ENCODE measurements at places on chromosomes 2 and 18.

DNA sequence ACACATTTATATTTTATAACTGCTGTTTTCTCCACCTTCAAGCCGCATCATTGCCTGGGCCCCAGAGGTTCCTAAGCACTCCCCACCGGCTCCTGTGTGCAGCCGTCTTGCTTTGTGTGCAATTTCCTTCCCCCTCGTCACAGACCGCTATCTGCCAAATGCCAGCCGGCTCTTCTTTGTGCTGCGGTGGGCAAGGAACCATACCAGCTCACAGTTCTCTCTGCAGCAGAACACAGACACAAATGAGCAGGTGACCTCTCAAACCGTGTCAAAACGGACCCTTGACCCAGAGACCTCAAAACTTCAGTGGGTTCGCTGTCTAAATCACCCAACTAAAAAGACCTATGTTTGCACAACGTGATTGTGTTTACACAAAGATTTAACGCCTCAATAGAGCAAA lies 58.2 kb downstream of the KLF7 start:
- DNase-seq = peak; percentile 33

- DNase-seq = no peak
Measured at GRCh38 chr18:25256439-25256838, 95.5 kb downstream of the ZNF521 start.

GRCh38 chr18:23232331-23232730 lies 97.0 kb downstream of the CABLES1 start:
- no peak for DNase-seq

DNA sequence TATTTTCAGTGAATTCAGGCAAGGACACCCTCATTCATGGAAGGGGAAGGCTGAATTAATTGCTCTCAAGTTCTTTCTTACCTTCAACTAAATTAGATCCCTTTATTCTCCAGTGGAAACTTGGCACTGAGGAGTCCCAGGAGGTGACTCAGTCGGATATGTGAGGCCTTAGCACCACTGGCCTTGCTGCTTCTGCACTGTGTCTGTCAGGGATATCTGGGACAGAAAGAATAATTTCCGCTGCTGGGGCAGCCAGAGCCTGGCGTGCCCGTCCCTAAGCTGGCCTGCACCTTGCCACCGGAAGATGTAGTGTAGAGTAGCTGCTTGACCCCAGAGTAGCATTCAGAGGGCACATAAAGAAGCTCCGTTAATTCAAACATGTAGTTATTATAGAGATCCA lies 53.4 kb downstream of the LIMS1 start:
- peak; percentile 93 for DNase-seq

- peak; percentile 25 for DNase-seq
Measured at GRCh38 chr2:167191588-167191987, 303.3 kb downstream of the XIRP2 start.

DNA sequence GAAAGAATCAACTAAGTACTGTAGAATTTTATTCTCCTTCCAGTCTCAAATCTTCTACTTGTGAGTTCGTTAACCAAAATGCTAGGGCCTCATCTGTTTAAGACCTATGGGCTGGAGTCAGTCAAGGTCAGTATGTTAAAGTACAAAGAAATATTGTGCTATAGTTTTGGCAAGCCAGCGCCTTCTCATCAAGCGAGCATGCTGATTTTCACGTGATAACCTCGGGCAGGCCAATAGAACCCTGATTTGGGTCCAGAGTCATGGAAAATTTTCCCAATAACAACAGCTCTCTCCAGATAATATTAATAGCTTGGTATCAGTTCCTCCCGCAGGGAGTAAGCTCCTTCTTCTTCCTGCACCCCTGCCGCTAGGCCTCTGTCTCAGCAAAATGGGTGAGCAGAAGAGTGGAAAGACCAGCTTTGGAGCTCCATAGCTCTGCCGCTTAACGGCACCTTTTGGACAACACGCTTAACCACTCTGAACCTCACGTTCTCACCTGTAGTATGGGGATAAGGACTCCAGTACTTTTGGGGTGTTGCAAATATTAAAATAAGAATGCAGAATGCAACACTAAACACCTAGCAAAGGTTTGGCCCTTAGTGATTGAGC lies 11.7 kb downstream of the CABLES1 start:
- no peak for DNase-seq

GRCh38 chr2:33660416-33661123 lies 61.5 kb upstream of the FAM98A start:
- peak; percentile 20 for DNase-seq

- no peak for DNase-seq
Measured at GRCh38 chr2:231573096-231573495, 19.6 kb upstream of the TEX44 start.

- DNase-seq = no peak
Measured at GRCh38 chr2:11655495-11655894, 14.5 kb downstream of the NTSR2 start.

GRCh38 chr18:27366151-27366550 lies 181.0 kb upstream of the CHST9 start:
- no peak for DNase-seq

DNA sequence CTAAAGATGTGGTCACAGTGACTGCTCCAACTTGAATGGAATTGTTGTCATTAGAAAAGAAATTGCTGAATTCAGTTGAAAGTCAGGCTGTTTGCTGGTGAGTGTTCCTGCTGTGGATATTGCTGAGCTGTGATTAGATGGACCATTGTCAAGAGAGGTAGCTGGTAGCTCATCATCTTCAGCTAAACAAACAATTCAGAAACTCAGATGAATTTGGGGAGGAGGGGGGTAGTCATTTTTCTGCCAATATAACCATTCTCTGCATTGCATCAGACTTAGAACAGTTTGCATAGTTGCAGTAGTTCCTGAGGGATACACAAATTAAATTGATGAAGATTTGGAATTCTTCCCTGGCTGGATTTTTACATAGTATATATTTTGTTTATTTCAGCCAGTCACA lies 108.3 kb downstream of the MTCL1 start:
- DNase-seq = no peak

- peak; percentile 78 for DNase-seq
Measured at GRCh38 chr18:28735731-28736130, 558.8 kb upstream of the CDH2 start.

GRCh38 chr18:77487951-77488740 lies 238.5 kb downstream of the GALR1 start:
- DNase-seq = no peak

DNA sequence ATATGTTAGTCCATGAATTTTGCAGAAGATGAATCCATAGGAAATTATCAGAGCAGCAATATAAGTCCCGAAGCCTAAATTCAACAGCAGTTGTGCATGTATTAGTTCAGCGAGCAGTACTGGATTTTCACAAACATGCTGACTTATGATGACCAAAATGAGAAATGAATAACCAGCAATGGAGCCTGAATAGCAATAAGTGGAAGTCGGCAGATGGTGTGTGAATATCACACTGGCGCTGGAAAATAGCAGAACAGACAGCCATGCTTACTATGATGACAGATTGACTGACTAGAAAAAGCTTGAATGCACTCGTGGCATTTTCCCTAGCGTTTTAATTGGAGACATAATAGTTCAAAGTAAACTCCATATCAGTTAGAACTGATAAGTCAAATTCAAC lies 1114.5 kb downstream of the DSC3 start:
- DNase-seq = no peak

DNA sequence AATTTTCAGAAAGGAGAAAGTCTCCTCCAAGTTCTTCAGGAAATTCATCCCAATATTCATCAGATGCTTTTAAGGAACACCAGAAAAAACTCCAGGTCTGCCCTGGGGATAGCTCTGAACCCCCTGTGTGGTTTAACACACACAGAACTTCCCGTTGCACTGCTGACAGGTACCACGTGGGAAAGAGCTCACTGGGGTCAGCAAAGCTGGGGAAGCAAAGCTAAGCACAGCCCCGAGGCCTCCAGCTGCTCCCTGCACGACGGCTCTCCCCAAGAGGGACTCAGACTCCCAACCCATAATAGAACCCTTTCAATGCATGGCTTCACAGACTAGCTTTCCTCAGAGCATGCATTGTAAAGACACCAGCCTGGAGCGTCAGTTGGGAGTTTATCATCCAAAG lies 28.0 kb downstream of the ADI1 start:
- DNase-seq = no peak

DNA sequence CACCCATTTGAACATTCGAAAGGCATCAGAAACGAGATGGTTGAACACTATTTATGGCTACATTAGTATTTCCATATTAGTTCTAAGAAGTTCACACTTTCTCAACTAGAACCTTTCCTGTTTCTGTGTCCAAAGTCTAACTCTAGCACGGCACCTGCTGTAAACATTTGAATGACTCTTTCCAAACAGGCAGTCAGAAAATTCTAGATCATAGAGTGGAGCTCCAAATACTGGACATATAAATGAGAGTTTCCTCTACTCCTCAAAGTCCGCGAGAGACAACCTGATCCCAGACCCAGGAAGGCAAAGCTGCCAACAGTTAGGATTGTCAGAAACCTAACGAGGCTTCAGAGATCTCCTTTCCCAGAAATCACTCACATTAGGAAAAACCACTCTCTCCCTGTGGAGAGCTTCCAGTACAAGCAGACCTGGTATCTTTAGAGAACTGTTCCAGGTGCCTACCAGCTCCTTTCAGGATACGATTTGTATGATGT lies 10.6 kb downstream of the RND3 start:
- DNase-seq = no peak

- DNase-seq = no peak
Measured at GRCh38 chr2:64942693-64943092, 46.5 kb upstream of the SLC1A4 start.

DNA sequence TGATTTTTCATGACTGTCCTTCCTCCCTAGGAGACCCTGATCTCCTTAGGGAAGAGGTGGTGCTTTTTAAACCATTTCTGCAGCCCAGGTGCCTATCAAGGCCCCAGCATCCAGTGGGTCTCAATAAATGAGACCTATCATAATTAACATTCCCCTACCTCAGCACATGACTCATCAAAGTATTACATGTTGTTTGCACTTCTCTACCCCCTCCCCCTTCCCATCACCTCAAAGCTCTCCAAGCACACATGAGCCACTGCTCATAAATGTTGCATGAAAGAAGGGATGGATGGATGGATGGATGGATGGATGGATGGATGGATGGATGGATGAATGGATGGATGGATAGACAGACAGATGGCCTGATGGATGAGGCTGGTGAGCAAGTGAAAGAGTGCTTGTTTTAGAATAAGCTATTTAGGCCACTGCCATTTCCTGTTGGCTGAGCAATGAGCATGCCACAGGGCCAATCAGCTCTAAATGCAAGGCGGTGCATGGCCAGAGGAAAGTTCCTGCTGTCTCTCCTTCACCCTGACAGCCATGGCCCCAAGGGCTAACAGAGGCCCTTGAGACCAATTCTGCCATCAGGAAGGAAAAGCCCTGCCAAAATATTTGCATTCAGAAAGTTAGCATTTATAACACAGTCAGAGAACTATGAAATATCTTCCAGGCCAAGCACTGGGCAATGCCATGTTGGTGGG lies 20.9 kb upstream of the STEAP3 start:
- DNase-seq = no peak

DNA sequence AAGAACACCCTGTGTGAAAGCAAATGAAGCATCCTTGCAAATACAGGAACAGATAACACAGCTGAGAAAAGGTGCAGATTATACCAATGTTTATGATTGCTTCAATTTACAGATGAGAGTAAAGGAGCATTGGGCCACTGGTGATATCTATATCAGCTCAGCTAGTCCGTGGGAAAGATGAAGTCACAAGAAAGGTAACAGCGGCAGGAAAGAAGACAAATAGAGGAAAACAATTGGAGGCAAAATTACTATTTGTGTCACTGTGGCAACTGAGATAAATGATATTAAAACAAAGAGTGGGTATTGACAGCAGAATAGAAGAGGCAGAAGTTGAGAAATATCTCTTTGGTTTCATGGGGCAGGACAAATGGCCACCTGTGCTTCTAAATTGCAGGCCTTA lies 121.2 kb upstream of the CAVIN2 start:
- no peak for DNase-seq

DNA sequence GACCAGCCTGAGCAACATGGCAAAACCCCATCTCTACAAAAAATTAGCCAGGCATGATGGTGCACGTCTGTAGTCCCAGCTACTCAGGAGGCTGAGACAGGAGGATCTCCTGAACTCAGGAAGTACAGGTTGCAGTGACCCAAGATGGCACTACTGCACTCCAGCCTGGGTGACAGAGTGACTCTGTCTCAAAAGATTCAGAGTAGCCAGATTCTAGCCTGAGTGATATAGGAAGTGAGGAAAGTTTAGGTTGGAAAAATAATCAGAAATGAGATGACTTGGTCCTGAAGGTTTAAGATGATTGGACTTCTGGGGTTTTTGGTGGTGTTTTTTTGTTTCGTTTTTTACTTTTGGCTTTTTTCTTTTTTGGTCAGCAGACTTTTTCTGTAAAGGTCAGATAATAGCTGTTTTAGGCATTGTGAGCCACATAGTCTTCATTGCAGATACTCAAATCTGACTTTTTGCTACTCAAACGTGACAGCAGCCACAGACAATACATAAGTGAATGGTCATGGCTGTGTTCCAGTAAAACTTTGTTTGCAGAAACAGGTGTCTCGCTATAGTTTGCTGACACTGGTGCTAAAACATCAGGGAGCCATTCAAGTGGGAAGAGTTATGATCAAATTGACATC lies 104.1 kb upstream of the UBXN4 start:
- no peak for DNase-seq

GRCh38 chr2:14322306-14322705 lies 310.2 kb upstream of the LRATD1 start:
- no peak for DNase-seq

DNA sequence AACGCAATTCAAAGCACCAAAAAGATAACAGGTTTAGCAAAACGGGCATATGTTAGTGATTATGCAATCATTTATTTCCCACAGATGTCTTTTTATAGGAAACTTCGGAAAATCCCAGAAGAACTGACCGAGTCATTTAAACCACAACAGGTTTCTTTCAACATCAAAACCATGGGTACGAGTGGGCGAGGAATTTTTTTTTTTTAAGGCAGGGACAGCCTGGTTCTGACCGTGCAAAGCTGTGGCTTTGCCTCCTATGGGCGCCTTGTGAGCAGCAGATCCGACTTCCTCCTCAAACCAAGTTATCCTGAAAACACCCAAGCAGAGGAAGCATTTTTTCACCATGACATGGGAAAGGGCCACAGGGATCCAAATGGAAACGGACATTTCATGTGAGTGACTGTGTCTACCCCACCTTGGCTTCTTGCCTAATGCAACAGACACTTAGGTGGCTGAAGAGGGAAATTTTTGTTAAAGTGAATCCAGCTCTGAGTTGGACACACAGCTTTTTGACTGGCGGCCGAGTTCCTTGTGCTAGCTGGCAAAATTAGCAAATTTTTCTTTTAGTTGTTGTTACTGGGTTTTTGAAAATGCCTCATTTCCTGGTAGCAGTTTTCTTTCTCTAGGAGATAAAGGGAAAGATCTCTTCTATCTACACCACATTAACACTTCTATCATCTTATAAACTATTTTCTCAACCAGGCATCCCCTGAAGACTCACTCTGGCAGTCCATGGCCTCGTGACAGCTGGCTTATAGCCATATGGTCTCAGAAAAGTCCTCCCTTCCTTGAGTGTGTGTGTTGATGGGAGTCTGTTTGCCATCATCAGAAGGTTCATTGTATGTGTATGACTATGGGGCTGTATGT lies 487.4 kb upstream of the ZEB2 start:
- peak; percentile 91 for DNase-seq

DNA sequence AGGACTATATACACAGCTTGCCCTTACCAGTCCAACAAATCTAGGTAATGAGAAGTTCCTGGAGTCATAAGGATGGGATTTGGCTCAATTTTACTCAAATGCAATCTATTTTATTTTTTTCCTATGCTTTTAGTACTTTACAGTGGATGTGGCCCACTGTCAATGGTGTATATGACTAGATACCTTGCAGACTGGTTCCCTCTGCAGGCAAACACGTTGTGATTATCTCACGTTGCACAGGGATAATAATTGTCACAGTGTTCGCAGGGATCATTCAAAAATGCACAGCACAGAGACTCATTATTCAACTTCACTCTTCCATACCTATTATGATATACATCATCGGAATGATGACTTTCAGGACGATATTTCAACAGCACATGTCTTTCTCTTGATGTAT lies 359.7 kb downstream of the MBD2 start:
- no peak for DNase-seq

Data from astrocyte of the hippocampus (primary cell).